Skin of body (tissue), 3 donors: ENCODE measurements at places on chromosomes 3 and 15.

DNA sequence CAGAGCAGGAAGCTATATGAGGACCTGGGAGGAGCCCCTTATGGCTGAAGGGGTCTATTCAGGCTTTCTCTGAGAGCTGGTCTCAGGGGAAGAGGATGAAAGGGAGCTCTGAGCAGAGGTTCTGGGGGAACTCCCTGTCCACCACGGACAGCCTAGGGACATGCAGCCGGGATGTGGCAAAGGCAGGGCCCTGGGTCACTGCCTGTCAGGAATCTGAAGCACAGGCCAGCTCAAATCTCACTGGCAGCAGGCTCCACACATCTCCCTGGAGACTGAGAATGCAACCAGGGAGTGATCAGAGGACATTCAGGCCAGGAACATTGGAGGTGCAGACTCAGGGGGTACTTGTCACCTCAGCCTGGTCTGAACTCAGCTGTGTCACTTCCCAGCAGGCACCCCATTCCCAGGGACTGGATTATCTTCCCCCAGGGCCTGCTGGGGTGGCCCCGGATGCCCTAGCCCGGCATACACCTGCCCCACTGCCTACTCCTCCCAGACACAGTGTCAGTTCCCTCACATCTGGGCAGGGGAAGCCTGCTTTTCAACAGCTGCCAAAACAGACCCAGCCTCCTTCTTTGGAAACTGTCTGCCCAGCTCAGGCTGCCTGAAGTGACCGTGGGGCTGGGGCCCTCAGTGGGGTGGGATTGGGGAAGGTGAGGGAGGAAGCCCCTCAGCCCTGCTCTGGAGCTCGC lies 18.3 kb upstream of the SEMA3F start:
- no peak for DNase-seq

GRCh38 chr3:113428581-113428980 lies 12.7 kb downstream of the CFAP44 start:
- DNase-seq: no peak

GRCh38 chr15:48592933-48593332 lies 52.6 kb downstream of the FBN1 start:
- DNase-seq: no peak

- no peak for DNase-seq
Measured at GRCh38 chr15:48553559-48553958, 92.0 kb downstream of the FBN1 start.

DNA sequence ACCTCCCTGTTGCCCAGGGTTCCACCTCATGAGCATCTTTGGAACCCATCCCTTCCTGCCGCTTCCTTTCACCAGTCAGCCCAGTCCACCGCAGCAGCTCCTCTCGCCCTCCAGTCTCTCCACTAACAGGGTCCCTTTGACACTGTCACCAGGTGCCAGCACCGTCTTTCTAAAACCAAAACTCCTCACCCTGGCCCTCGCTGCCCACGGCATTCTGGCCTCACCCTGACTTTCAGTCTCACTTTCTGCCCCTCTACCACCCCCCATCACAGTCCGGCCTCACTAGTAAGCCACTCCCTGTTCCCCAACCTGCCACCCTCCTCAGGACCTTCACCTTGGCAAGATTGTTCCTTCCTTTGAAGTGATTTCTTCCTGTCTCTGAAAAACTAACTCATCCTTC lies 4.2 kb downstream of the PPCDC start:
- no peak for DNase-seq

GRCh38 chr3:178182337-178182779 lies 353.9 kb upstream of the KCNMB2 start:
- no peak for DNase-seq

DNA sequence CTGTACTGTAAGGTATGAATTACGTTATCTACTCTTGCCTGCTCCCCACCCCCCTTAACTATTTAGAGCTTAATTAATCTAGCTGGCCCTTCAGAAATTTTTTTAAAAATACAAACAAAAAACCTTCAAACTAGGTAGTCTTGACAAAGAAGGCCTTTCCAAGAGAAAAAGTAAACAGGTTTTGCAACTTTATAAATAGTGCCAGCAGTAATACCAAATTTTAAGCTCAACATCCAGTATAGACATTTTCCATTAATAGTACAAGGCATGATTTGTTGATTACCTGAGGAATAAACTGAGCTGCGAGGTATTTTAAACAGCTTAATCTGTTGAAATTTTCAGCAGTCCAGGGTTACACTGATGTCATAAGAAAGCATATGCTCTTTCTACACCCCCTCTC lies 20.1 kb downstream of the STX19 start:
- DNase-seq: no peak

GRCh38 chr3:178823591-178824246 lies 247.9 kb downstream of the ZMAT3 start:
- no peak for DNase-seq

DNA sequence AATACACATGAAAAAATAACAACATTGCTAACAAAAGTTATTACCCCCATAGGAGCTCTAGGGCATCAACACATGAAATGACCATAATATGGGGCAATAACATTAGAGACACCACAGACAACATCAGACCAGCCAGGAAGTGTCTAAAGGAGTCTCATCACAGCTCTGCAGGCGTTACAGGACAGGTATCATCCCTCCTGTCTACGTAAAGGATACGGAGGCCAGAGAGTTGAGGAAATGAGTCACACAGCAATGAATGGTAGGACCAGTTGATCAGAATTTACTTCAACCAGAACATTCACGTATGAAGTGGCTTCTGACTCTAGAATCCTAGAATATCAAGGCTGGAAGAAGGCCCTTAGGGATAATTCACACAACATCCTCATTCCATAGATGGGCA lies 1.8 kb downstream of the NME9 start:
- no peak for DNase-seq

- no peak for DNase-seq
Measured at GRCh38 chr3:114608293-114608692, 314.5 kb downstream of the TIGIT start.

DNA sequence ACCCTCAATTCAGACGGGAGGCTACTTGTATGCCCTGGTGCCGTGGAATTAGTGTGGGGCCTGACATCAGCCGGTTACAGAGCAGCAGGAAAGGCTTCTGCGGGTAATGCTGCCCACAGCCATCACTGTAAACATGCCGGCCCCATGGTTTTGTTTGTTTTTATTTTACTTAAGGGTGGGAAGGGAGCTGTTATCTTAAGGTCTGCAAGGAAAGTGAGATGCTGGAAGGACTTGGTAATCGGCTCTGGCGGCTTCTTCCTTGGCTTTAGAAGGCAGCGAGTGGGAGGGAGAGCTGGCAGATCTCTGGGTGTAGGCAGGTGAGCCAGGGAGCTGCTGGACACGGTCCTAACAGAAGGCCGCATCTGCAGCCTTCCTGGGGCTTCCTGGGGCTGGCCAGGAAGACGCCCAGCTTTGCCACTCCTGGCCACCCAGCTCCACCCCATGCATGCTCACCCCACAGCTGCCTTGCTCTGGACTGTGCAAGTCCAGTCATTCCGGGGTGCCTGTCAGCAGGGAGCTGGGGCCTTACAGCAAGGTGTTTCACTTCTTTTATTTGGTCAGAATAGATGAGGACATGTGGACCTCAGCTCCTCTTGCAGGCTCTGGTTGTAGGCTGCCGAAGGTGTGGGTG lies 54.1 kb upstream of the FURIN start:
- DNase-seq: no peak

DNA sequence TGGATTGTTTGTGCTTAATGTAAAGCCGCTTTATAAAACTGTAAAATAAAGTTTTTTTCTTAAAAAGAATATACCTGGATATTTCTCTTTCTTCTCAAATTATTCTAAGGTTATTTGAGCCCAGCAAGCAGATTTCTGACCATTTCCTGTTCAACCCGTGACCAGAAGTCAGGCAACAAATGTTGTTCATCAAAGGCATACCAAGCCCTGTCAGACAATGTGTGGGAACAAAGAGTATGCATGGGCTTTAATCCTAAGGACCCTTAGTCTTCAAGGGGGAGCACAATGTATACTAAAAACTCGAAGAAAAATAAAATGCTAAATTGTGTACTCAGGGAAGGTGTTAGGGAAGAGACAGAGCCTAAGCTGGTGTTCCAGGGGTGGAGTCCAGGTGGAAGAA lies 26.6 kb upstream of the PAQR5 start:
- no peak for DNase-seq

GRCh38 chr3:36546226-36546625 lies 165.9 kb downstream of the STAC start:
- DNase-seq: no peak

DNA sequence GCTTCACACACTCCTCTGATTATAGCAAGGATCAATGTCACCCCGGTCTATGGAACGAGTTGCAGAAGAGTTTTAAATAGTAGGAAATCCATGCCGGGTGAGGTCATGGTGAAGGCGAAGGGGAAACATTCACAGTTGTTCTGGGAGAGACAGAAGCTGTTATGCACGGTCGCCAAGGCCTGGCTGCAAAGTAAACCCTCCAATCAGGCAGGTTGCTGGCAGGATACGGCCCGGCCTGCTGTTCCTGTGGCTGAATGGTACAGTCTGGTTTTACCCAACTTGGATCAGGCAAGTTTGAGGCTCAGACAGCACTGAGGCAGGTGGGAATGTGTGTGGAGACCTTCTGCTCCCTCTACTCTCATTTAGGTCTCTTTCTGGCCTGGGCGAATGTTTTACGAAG lies 45.3 kb upstream of the ATP2B2 start:
- DNase-seq: no peak
